ENCODE measurements at places on chromosomes 16 and 17.

DNA sequence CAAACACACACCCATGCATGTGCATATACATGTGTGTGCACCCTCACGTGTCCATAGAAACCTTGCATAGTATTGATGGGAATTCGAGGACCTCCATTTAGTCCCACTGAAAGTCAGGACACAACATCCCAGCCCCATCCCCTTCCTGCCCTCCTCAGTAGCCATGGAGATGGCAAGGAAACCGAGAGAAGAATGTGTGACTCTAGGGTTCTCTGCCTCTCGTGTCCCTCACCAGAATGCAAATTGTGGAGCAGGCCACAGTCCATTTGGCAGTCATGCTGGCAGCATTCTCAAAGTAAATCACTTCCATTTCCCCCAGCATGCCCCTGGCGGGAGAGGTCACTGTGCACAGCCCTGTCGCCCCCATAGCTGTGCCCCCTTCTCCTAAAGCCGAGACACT is 141.1 kb downstream of the MSI2 start:
- no peak for DNase-seq

DNA sequence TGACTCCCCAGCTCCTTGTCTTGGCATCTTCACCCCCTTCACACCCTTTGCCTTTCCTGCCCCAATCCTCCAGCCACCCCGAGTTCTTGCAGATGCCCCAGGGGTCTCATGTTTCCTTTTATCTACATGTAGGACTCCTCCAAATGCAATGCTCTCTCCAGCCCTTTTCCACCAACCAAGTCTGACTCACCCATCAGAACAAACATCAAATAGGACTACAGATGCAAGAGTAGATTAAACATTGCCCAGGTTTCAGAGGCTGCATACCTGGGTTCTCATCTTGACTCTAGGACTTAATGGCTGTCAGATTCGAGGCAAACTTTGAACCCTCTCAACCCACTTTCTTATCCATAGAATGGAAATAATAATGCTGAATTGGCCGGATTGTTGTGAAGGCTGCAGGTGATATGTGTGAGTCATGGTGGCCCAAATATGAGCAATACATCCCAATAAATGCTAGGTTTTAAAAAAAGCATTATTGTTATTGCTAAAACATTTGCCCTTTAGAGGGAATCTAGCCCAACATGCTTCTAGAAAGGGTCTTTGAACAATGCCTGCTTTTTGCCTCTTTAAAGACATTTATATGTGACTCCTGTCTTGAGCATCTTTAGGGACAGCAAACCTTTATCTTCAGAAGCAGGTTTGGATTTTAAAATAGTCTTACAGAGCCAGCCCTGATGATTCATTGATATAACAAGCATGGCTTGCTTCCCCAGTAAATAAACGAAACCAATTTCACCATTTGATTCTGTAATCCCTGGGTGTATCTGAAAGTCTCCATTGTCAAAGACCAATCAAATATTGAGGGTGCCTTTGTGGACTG is 310.1 kb downstream of the FOXL1 start:
- DNase-seq, result no peak

- no peak for DNase-seq
These were observed 167.6 kb downstream of the CNTNAP4 start for GRCh38 chr16:76444832-76445231.

DNA sequence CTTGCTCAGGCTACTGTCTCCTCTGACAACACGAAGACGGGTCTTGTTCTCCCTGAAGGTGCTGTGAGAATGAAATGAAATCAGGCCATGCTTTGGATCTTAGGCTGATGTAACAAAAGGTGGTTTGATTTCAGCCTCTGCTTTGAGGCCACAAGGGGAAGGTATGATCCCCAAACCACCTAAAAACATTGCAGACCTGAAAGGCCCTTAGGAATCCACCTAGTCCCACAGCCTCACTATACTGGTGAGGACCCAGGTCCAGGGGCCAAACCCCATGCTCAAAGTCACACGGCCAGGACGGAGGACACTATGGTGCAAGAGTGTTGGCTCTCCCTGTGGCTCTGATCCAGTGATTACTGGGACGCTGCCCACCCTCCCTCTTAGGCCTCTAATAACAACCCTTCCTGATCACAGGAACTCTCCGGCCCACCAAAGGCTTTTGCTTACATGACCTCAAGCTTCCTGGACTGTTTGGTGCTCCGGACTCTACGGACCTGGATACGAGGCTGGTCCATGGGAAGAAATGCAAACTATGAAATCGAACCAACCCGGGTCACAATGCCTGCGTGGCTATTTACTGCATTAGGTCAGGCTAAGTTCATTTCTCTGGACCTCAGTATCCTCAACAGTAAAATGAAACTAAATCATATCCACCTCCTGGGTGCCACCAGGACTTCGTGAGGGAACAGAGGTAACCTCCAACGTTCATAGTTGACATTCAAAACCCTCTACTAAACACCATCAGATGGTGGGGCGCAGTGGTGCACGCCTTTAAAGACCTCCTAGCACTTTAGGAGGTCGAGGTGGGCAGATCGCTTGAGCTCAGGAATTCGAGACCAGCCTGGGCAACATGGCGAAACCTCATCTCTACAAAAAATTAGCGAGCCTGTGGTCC is 1.5 kb downstream of the TRIM25 start:
- DNase-seq, result no peak

DNA sequence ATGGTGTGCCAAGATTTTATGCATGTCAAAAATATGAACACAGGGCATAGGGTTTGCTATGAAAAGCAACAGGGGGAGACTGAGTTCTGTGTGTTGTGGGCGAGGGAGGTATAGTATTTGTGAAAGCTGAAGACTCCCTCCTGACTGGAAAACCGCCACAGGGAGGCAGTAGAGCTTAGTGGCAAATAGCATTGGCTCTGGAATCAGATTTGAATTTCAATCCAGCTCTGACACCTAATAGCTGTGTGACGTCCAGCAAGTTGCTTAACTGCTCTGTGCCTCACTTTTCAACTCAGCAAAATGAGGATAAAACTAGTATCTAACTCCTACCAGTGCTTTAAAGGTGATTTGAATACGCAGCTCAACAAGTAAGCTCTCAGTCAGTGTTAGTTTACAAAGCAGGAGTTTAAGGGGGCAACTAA is 22.0 kb downstream of the KPNA2 start:
- DNase-seq, result peak; percentile 13

- no peak for DNase-seq
These were observed 583.4 kb upstream of the PSMD7 start for GRCh38 chr16:73713251-73713650.

DNA sequence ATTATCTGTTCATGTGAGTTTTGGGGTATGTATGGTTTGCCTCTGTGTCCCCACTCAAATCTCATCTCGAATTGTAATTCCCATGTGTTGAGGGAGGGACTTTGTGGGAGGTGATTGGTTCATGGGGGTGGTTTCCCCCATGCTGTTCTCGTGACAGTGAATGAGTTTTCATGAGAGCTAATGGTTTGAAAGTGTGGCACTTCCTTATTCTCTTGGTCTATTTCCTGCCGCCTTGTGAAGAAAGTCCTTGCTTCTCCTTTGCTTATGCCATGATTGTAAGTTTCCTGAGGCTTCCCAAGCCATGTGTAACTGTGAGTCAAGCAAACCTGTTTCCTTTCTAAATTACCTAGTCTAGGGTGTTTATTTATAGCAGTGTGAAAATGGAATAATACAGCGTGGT is 128.1 kb upstream of the HS3ST4 start:
- DNase-seq, result no peak

- no peak for DNase-seq
These were observed 5.1 kb downstream of the MMD start for GRCh38 chr17:55416470-55417052.

DNA sequence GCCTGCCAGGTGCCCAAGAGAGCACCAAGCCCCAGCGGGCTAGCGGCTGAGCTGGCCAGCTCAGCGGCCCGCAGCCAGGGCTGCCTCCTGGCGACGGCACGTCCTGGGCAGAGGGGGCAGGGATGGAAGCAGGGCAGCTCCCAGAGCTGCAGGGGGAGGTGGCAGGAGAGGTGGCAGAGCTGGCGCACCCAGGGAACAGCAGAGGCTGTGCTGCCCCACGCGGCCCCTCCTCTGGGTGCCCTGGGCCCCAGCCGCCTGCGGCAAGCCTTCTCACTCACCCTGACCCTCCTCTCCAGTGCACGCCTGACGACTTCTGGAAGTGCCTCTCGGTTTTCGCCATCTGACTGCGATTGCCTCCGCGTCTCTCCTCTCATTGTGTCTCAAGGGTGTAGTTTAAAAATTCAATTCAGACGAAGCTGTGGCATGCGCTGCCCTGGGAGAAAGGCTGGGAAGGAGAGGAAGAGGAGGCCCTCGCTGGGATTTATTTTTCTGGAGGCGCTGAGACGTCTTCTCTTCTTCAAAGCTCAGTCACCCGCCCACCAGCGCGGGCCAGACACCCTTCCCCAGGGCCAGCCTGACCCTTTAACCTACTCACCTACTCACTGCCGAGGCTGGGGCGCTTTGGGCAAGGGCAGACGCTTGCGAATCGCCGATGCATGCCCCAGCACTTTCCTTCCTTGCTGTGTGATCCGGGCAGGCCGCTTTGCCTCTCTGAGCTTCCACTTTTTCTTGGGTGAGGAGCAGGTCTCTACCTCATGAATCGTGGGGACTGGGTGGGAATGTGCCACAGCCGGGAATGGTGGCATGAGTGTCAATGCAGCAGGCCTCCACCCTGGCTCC is 24.9 kb downstream of the GSE1 start:
- peak; percentile 85 for DNase-seq

DNA sequence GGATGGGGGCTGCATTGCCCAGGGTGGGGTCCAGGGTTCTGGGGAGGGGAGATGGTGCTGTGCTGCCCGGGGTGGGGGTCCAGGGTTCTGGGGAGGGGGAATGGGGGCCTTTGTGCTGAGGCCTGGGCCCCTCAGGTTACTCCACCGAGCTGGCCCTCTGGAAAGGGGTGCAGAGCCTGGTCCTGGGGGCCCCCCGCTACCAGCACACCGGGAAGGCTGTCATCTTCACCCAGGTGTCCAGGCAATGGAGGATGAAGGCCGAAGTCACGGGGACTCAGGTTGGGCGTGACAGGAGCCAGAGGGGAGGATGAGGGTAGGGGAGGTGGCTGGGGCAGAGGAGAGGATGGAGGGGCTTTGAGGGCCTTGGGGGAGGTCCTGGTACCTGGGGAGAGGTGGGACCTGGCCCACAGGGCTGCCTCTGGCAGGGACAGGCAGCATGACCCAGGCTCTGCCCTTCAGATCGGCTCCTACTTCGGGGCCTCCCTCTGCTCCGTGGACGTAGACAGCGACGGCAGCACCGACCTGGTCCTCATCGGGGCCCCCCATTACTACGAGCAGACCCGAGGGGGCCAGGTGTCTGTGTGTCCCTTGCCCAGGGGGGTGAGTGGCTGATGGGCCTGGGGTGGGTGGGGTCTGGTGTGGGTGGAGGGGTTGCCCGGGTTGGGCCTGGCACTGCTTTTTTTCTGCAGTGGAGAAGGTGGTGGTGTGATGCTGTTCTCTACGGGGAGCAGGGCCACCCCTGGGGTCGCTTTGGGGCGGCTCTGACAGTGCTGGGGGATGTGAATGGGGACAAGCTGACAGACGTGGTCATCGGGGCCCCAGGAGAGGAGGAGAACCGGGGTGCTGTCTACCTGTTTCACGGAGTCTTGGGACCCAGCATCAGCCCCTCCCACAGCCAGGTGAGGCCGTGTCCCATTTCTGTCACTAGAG is 7.8 kb downstream of the ITGAX start:
- no peak for DNase-seq

- no peak for DNase-seq
These were observed 67.4 kb downstream of the CYB561 start for GRCh38 chr17:63378411-63379375.

GRCh38 chr16:86971251-86971650 is 345.9 kb downstream of the C16orf95 start:
- DNase-seq, result no peak

DNA sequence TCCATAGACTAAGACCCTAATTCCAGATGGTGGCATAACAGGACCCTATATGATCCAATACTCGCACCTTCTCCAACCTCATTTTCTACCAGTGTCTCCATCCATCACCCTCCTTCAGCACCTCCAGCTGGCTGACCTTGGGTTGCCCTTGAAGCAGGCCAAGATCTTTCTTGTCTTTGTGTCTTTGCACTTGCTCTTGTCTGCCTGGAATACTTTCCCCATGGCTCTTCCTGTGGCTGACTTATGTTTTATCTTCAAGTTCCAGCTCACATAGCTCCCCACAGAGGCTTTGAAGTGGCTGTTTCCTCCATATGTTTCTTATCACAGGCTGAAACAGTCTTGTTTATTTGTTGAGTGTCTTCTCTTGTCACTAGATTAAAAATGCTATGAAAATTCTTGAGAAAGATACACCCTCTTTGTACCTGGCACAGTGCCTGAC is 29.6 kb upstream of the MMD start:
- DNase-seq, result no peak

GRCh38 chr17:15981646-15982580 is 17.6 kb downstream of the ZSWIM7 start:
- DNase-seq, result no peak

- peak; percentile 93 for DNase-seq
These were observed 60.5 kb downstream of the CREBBP start for GRCh38 chr16:3819746-3820724.

- DNase-seq, result no peak
These were observed 104.2 kb downstream of the SNX11 start for GRCh38 chr17:48211787-48212186.

GRCh38 chr17:43669971-43670644 is 8.4 kb upstream of the MEOX1 start:
- no peak for DNase-seq

GRCh38 chr17:45643591-45643990 is 140.5 kb upstream of the CRHR1 start:
- DNase-seq, result no peak

DNA sequence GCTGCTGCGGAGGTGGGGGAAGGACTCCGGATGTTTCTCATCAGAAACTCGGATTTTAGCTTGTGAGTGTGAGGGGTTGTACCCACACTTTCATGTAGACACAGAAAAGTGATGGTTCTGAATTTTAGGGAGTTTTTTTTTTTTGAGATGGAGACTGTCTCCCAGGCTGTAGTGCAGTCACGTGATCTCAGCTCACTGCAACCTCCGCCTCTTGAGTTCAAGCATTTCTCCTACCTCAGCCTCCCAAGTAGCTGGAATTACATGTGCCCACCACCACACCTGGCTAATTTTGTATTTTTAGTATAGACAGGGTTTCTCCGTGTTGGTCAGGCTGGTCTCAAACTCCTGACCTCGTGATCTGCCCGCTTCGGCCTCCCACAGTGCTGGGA is 22.4 kb upstream of the GNG13 start:
- no peak for DNase-seq

DNA sequence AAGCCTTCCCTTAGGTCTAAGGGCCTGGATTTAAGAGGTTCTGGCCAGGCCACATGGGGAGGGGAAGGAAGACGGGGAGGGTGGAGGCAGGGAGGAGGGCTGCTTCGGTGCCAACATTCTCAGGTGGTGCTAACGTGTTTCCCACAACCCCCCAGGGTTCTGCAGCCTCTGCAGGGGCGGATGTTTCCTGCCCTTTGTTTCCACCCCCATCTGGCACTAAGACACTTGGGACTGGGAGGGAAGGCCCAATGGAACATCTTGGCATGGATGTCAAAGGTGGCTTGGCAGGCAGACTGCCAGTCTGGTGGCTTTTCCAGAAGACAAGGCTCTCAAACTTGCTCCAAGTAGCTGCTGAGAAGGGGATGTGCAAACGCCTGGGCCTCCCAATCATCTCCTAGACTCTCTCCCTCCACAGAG is 12.7 kb downstream of the HIC1 start:
- DNase-seq, result no peak

- DNase-seq, result no peak
These were observed 268.9 kb downstream of the NTN1 start for GRCh38 chr17:9290226-9290613.

GRCh38 chr17:78049609-78050008 is 78.9 kb downstream of the TMC6 start:
- DNase-seq, result no peak

Measured in NCI-H1417 (cell line).